Fibroblast of villous mesenchyme (primary cell): ENCODE measurements at places on chromosomes 2 and 18.

DNA sequence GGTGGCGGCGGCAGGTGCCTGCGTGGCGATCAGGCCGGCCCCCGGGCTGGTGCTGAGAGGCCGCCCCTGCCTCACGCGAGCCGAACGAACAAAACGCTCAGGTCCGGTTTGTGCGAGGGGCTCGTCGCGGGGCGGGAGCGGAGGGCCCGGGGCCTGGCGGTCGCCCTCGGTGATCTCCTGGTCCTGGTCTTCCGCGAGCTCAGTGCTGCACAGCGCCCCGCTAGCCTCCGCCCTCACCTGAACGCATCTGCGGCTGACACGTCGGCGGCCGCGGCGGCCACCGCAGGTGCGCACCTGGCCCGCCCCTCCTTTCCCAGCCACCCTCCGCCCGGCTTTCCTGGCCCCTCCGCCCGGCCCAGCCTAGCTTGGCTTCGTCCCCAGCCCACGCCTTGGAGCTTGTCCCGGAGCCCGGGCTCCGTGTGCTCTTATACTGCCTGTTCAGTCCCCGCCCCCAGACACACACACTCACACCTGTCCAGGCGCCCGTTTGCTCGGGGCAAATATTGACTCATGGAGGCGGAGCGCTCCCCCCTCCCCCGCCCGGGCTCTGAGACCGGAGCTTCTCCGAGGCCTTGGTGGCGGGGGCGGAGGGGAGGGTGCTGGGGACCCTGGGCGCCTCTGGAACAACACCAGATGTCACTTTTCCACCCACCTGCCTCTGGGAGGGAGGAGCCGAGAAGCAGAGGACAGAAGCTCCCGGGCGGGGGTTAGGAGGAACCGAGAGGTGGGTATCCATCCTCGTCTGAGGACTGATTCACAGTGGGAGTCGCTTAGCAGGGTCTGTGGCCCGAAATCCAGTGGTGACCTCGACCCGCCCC is 8.6 kb upstream of the CRYBA2 start:
- DNase-seq: no peak

GRCh38 chr2:215614296-215614695 is 178.4 kb upstream of the FN1 start:
- DNase-seq: no peak

GRCh38 chr2:119179991-119180390 is 21.4 kb upstream of the C1QL2 start:
- no peak for DNase-seq

DNA sequence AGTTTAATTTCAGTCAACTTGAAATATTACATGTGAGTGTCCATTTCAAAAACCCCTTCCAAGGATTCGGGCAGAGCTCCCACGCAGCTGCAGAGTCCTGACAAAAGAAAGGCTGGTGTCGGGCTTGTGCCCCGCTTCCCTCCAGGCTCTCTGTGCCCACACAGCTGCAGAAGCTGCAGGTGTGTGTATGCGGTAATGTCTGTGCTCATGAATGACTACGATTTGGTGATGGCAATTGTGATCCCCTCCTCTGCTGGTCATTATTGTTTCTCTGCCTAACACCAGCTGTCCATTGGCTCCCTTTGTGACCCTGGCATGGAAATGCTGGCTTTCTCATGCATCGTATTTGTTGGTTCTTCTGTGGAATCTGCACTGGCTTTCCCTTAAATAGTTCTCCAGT is 224.8 kb downstream of the NUP35 start:
- DNase-seq: no peak

DNA sequence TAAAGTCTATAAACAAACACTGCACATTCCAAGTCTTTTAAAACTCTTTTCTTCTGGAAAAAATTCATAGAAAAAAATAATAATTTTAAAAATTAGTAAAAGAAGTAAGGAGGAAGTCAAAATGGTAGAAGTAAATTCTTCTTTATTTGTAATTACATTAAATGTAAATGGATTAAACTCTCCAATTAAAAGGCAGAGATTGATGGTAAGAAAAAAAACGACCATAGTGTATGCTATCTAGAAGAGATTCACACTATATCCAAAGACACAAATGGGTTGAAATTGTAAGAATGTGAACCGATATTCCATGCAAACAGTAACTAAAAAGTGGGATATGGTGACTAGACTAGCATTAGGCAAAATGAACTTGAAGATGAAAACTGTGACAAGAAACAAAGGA is 1196.1 kb upstream of the CDH2 start:
- DNase-seq: no peak

- no peak for DNase-seq
These were observed 63.5 kb downstream of the C1D start for GRCh38 chr2:67999332-67999731.
